Nucleus accumbens (tissue), 56 donors: ENCODE measurements at places on chromosomes 2 and 18.

DNA sequence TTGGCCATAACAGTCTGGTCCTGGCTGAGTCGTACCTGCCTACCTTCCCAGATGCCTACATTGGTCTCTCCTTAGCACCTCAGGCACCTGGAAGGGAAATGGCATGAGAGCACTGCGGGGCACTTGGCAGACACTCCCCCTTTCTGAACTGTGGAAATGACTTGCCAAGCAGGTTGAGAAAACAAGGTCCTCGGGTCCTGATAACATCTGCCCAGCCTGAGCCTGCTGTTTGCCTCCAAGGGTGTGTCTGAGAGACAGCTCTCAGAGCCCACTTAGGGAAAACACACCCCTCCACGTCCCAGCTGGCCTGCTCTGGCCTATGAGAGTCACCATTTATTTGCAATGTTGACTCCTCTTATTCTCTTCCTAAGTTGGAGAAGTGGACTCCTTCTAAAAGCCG lies 10.5 kb downstream of the FAM110C start:
- DNase-seq: no peak

GRCh38 chr2:186783254-186783653 lies 65.7 kb downstream of the ZSWIM2 start:
- no peak for DNase-seq

DNA sequence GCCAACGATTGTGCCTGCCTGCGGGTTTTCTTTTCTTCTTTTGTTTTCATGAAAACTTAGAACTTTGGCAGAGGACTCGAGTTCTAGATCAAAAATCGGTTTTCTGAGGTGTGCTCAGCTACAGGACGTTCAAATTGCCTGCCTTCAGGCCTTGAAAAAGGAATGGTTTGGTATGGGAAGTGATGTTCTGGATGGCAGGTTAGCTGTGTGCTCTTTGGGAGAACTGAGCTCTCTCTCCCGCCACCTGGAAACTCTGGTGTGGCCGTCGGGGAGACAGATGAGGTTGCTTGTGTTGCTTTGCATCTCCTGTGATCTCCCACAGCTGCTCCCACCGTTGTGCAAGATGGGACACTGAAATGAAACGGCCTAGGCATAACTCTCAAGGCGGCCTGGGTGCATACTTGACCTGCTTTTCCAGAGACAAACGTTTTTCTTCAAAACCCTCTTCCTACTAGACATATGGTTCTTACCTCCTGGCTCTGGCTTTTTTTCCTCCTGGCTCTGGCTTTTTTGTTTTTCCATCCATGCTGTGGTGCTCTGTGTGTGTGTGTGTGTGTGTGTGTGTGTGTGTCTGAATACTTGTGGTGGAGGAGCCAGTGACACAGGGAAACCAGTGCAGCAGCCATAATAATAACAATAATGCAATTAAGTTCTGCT lies 2.0 kb downstream of the FMNL2 start:
- DNase-seq: peak; percentile 49

- DNase-seq: no peak
Measured at GRCh38 chr2:102264952-102265351, 46.4 kb upstream of the IL1RL1 start.

- DNase-seq: no peak
Measured at GRCh38 chr18:78689606-78690005, 290.0 kb upstream of the SALL3 start.

- no peak for DNase-seq
Measured at GRCh38 chr18:80105369-80106167, 3.5 kb upstream of the ADNP2 start.

DNA sequence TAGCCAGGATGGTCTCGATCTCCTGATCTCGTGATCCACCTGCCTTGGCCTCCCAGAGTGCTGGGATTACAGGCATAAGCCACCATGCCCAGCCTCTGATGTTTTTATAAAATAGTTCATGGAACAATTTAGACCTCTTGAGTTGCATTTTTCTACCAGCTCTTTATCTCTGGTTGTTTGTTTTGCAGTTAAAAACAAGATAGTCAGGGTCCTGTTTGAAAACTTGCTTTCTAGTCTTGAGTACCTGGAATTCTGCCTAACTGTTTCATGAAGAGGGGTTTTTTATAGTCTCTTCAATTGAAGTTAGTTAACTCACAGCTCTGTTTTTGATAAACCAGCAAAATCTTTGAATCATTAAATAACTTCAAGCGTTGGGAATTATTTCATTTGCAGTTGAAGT lies 244.8 kb downstream of the PARD3B start:
- DNase-seq: no peak

DNA sequence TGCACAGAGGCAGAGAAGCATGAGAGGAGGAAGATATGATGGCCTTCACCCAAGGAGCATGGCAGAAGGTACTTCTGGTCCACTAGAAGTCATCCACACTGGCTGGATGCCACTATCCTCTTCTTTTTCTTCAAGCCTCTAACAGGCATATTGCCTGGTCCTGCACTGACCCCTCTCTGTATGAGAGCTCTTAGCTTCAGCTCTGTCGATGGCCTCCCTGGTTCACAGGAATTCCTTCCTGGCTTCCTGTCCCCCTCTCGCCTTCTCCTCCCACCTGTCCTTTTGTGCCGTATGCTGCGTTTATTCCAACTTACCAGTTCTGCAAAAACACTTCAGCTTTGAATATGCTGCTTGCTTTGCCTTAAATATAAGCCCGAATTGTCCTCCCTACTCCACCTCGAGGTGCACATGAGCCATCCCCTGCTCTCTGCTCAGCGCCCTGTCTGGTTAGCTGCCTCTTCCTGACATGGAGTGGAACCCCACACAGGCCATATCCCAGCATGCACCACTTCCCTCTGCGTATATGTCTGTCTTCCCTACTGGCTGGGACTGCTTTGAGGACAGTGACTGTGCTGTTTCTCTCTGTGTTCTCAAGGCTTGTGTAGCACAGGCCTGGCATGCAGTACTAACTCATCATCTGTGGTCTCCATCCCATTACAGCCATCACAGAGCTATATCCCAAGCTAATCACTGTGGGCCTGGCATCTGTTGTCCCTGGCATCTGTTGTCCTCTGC lies 474.9 kb downstream of the EIPR1 start:
- no peak for DNase-seq

- no peak for DNase-seq
Measured at GRCh38 chr18:58393295-58393694, 235.6 kb downstream of the ALPK2 start.

DNA sequence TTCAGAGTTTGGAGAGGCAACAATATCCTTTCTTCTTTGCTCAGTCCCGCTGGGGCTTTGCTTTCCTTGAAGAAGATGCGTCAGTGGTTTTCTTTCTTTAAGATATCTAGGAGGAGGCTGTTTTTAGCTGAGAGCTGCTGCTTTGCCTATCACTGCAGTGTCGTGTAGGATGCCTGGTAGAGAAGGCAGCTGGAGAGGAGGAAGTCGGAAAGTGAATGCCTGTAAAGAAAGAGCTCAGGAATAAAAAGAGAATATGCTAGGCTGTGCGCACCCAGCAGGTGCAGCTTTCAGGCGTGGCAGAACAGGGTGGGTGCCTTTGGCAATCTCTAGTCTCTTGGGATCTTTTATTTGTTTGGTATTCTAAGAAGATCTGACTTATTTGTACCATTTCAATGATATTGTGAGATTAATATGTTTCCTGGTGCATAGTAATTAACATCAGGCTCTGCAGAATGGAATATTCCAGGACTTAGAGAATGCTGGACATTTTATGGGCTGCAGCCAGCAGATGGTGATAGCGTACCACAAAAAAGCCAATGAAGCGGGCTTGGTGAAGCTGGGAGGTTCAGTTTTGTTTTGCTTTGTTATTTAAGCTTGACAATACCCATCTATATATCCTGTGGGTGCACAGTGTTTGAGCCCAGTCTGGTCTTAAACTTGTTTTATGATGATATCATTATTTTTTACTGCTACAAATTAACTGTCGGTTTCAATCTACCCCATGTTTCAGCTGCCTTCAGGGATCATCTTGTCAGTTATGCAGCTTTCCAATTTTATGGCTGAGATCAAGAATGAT lies 34.9 kb downstream of the CAVIN2 start:
- DNase-seq: peak; percentile 68

GRCh38 chr18:21057112-21057511 lies 54.5 kb downstream of the ROCK1 start:
- no peak for DNase-seq

DNA sequence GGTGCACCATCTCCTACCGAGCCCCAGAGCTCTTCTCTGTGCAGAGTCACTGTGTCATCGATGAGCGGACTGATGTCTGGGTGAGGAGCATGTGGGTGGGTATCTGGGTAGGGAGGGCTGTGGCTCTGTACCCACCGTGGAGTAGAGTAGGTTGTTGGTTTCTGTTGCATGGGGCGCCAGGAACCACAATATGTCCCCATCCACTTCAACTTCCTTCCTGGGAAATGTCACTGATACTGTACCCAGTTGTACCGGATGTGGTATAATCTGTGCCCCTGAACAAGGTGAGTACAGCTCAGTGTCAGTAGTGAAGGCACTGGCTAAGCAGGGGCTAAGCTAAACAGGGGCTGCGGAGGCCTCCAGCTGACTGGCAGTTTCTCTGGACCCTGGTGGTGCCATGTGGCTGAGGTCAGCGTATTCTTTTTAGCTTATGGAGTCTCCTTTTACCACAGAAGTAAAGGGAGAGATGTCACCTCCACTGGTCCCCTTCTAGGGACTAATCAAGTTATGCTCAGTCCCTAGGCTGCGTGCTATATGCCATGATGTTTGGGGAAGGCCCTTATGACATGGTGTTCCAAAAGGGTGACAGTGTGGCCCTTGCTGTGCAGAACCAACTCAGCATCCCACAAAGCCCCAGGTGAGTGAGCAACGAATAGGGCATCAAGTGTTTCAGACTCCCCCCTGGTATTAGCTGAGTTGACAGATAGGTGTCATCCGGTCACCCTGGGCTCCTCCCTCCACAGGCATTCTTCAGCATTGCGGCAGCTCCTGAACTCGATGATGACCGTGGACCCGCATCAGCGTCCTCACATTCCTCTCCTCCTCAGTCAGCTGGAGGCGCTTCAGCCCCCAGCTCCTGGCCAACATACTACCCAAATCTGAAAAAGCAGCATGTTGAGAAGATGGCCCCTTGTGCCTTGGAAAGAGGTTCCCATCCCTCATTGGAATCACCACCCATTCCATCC lies 2.7 kb downstream of the STK16 start:
- DNase-seq: no peak

- DNase-seq: no peak
Measured at GRCh38 chr18:13217971-13218367, 591 bp upstream of the LDLRAD4 start.

DNA sequence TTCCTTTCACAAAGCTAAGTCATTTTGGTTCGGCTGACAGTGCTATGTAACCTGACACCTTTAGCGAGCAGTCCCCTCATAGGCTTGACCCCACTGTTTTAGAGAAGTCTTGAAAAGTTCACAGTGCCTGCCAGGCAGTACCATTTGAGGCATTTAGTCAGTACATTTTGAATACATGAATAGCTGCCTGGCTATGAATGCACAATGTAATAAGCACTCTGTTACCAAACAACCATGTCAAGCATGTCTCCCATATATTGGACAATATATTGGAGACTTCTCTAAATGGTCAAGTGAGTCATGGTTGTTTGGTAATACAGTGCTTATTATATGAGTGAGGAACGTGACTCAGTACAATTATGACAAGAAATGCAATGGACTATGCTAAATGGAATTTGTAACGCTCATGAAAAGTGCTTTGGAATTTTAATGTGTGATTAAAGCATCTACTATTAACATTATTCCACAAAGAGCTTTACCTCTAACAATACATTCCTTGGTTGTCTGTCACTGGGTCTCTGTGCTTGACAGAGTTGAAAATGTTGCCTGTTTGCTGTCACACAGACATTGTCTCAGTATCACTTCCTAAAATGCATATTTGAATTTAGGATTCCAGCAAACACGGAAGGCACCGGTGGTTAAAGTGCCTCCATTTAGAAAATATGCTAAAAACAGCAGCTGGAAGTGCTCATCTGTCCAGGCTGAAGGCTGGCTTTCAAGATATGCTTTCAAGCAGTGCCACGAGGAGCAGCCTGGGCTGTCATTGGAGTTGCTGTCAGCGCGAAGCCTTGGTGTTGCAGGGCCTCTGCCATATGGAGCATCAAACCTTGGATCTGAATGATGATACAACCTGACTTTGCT lies 458.6 kb downstream of the FBXO15 start:
- DNase-seq: no peak

DNA sequence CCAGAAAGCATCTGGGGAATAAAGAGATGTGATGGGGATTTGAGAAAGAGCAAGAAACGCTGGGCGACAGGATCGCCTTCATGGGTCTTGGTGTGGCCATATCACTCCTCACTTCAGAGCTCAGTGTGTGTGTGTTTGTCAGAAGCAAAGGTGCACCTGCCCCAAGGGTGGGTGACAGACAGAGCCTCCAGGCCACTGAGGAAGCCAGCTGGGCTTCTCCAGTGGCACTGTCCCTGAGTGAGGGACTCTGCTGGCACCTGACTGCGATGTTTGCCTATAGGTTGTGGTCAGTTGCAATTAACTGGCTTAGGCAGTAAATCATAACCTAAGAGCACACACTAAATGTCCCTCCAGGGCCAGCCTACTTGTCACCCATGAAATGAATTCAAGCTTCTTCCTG lies 23.5 kb upstream of the GNAL start:
- DNase-seq: no peak

DNA sequence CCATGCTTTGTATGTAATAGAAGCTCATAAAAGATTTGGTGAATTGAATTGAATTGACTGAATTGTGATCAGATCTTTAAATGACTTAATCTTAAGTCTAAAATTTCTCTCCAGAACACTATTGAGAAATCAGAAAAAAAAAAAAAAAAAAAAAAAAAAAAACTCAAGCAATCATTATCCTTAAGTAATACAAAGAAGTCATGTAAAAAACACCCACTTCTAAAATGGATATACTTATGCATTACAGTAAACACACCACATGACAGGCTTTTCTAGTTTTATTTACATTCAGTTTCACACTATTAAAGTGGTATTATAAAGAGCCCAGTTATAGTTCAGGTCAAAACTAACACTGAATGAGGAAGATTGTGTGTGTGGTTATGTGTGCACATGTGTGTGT lies 84.9 kb upstream of the GLS start:
- no peak for DNase-seq

- no peak for DNase-seq
Measured at GRCh38 chr2:102367331-102367971, 11.9 kb downstream of the IL18R1 start.

DNA sequence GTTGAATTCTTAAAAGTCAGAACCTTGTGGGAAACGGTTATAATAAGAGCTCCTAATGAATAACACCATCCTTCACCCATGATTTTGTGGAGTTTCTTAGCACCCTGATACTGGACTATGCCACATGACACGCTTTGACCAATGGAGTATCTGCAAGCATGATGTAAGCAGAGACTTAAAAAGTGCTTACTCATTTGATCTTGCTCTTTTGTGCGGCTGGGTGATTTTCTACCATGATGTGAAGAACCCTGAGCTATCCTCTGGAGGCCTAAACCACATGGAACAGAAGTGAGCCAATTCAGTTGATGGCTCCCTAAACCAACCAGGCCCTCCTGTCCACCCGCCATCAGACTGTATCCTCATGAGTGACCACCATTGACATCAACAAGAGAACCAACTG lies 70.9 kb downstream of the TCF4 start:
- no peak for DNase-seq

DNA sequence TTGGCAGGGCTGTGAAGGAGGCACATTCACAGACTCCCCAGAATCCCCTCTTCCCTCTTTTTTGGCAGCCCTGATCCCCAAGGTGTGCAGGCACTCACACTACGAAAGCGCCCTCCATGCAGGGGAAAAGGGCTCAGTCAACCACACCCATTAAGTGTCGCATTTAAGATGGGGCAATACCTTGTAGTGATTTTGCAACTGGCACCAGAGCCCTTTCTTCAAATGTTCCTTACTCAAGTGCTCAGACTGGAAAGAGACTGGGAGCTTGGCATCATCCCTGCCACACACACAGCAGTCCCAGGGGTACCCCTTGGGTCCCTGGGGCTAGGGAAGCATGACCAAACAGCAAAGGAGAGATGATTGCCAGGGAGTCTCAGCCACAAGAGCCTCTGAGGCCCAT lies 190.1 kb downstream of the HAUS1 start:
- DNase-seq: no peak
